ENCODE measurements at places on chromosomes 2 and 18. TPM values are rescaled to one million over a fixed set of nuclear protein-coding genes. Genes with fewer than 3 reads are reported as not detected.

DNA sequence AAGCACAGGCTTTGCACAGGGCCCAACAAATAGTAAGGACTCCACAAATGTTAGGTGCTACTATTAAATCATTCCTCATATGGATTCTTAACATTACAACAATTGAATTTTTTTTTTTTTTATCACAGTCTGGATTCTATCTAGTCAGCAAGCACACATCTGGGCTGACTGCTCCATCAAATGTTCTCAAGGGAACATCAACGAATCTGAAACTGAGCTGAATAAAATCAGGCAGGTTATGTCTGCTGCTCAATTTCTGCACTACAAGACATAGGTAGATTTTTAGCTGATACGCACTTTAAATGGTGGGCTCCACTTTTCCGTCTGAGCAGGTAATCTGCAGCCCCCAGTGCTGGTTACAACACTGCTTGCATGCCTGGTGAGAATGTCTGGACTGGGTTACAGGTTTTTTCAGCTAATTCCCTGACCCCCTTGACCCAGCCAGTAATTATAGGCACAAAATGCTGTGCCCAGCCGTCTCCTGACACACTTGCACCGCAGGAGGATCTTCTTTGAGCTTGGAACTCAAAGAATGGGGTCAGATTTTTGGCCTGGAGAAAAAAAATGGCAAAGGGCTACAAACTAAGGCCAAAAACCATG is 44.6 kb downstream of the ADD2 start:
- no peak for DNase-seq

DNA sequence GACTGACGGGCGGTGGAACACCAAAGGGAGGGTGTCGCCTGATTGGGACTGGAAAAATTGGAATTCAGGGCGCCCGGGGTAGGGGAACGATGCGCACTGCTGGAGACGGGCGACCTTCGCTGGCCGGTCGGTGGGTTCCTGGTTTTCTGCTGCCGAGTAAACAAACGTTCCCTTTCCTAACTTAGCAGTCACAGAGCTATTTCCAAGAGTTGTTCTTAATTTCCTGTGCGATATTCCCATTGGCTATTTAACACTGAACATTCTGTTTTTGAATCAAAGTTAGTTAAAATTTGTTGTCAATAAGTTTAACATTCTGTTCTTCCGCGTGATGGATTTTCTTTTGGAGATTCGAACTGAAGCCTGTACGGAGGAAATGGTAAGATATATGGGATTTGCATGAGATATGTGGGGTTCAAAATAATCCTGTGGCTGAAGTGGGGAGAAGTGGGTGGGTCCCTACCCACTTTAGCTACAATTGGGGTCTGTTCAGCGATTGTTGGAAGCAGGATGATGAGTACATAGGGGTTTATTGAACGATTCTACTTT is 862 bp downstream of the C18orf54 start:
- no peak for DNase-seq

- no peak for DNase-seq
These were observed 105.7 kb upstream of the ZEB2 start for GRCh38 chr2:144625626-144626025.

DNA sequence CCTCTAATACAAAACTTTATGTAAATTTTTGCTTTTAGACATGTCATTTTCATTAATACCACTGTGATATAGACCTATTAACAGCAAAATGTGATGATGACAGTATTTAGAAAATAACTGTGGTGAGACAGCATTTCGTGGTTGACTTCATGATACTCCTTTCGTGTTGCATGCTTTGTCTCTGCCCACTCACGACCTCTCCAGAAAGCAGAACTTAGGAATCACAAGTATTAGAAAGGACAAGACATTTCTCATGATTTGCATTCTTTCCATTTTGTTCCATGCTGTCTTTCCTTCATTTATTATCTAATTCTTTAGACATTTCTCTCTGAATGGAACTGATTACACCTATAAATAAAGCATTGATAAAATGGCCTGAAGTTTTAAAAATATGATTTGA is 85.2 kb upstream of the POU3F3 start:
- DNase-seq: no peak

Gene CCDC150
- 3.0 TPM for polyA plus RNA-seq

DNA sequence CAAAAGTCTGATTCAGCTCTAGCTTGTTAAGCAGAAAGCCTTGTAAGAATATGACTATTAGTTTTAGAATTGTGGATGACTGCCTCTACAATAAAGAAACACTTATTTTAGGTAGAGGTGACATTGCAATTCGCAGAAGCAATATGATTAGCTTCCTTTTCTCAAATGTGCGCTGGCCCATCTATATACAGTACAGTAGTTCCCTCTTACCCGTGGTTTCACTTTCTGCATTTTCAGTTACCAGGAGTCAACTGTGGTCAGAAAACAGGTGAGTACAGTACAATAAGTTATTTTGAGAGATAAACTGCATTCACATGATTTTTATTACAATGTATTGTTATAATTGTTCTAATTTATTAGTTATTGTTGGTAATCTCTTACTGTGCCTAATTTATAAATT is 405.1 kb downstream of the GPD2 start:
- DNase-seq: no peak

DNA sequence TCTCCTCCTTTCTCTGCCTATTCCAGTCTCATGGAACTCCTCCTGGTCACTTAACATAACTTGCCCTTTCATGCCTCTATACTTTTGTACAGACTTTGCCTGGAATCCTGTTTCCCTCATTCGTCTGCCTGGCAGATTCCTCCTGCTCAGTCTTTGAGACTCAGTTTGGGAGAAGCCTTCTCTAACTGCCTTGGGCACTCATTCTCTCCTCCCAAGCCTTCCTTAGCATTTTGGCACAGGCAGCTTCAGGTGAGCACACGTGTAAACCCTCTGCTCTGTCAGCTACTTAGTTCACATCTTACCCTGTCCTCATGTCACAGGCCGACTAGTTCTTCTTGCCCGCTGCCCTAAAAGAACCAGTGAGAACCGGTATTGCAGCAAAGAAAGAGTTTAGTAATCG is 6.0 kb upstream of the FAM98A start:
- DNase-seq: no peak

DNA sequence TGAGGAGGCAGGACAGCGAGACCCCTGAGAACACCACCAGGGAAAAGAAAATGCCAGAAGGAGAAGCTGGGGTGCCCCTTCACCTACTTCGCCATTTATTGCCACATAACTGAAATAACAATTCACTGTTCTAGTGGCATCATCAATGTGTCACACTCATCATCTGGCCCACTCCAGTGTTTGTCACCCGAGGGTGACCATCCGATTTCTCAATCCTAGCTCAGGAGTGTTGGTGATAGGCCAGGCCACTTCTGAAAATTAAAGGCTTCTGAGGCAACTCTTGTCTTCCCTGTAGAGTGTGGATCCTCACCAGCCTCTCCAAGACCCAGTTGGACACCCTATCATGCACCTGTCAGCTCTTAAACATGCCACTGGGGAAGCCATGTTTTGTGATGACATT is 62.9 kb upstream of the BZW1 start:
- DNase-seq: no peak

Gene EML6
- polyA plus RNA-seq: 3.4 TPM

GRCh38 chr2:102271844-102272243 is 39.5 kb upstream of the IL1RL1 start:
- DNase-seq: no peak

GRCh38 chr2:66202586-66202985 is 232.3 kb upstream of the MEIS1 start:
- DNase-seq: no peak

- no peak for DNase-seq
These were observed 74.7 kb downstream of the HNRNPLL start for GRCh38 chr2:38528008-38528442.

DNA sequence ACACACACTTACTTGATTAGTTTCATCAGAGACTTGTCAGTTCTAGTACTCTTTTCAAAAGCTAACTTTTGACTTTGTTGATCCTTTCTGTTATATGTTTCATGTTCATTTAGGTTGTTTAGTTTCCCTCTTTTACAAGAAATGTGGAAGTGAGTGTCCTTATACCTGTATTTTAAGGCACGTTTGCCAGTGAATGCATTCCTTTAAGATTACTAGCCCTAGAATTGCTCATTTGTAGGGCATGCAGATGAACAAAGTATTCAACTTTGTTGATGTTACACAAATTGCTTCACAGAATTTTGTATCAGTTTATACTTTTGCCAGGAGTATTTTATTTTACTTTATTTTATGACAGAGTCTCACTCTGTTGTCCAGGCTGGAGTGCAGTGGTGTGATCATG is 6.3 kb downstream of the IL1RL2 start:
- DNase-seq: no peak

Gene C1QL2
- 0.89 TPM for polyA plus RNA-seq

GRCh38 chr2:207833251-207833751 is 63.6 kb upstream of the FZD5 start:
- no peak for DNase-seq

Gene GALNT13
- 0.05 TPM for polyA plus RNA-seq

Gene TUBA4B
- 0.23 TPM for polyA plus RNA-seq

DNA sequence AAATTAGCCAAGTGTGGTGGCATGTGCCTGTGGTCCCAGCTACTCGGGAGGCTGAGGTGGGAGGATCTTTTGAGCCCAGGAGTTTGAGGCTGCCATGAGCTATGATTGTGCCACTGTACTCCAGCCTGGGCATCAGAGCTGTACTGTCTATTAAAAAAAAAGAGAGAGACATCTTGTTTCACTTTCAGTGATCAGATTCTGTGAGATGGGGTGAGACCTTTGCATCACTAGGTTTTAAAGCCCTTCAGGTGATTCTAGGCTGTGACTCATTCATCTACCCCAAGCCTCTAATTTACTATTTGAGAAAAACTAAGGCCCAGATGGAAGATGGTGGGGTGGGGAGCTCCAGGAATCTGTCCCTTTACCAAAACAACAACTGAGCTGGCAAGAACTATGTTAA is 7.1 kb downstream of the C2orf92 start:
- DNase-seq: no peak

DNA sequence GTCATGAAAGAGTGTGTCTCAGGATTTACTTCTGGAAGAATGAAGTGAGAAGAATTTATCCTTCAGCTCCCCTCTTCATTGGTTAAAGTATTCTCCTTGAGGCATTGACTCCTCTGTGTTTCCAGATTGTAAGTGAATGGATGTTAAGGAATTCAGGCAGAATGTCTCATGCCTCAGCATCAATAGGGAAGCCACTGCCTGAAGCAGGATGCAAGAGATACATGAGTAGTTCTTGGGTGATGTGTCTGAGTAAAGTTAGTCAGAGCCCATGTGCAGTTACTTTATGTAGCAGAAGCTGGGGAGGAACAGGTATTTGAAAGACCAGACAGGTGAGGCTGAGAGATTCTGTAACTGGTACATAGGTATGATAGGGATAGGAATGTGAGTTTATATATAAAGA is 34.0 kb upstream of the TMEFF2 start:
- no peak for DNase-seq

DNA sequence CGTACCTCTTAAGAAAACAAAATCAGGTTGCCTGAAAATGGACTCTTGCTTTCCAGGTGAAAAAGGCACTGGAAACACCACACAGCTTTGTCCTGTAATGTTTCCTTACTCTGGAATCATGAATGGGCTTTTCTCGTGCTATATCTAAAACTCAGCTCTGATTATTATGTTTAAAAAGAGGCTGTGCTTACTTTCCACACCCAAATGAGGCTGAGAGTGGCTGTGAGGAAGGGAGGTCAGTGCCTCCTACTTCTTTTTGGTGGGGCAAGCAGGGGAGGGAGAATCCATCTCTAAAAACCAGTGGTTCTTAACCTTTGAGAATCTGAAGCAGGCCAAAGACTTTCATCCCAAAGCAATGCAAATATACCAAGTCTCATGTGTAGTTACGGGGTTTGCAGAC is 148.6 kb downstream of the FAM210A start:
- DNase-seq: no peak

- DNase-seq: no peak
These were observed 440.7 kb downstream of the RND3 start for GRCh38 chr2:150046810-150047209.

Gene ASB18
- polyA plus RNA-seq: under 0.01 TPM

Gene KCNF1
- polyA plus RNA-seq: 0.52 TPM

DNA sequence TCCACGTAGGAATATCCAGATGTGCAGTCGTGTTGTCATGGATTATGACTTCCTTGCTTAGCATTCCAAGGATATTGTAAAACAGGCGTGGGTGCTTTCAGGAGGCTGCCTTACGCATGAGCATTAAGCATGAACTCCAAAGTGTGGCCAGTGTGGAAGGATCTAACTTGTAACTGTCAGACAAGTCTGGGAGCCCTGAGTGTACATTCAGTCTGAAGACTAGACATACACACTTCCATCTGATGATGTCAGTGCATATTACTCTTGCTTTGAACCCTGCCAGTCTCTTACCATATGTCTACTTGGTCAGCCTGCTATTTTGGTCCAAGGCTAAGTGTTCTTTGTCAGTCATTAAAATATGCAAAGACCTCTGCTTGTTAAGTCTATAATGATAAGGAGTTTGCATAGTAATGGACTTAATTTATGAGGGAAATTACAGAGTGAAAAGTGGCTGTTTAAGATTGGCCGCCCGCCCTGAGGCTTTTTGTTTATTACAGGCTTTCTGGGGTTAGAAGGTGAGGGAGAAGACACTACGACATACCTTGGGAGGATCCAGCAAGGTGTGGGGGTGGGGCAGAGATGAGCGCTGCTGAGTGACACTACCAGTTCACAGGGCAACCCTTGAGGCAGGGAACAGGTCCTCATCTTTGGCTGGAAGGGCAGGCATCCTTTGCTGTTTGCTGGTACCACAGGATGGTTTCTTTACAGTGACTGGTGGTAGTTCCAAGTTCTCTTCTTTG is 48.3 kb downstream of the CABLES1 start:
- DNase-seq: no peak

Gene RSAD2
- 8.2 TPM for polyA plus RNA-seq

GRCh38 chr2:172299741-172300140 is 127.6 kb upstream of the ITGA6 start:
- no peak for DNase-seq

DNA sequence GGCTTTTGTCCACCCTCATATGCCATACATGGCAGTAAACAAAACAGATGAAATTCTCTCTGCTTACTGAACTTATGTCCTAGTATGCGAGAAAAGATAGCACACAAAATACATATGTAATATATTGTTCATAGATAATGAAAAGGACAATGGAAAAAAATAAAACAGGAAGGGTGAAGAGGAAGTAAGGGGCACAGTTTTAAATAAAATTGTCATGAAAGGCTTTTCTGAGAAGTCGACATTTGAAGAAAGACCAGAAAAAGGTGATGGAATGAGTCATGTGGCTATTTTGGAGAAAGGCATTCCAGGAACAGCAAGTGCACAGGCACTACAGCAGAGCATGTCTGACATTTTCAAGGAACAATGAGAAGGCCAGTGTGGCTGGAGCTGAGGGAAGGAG is 56.4 kb downstream of the KCNH7 start:
- DNase-seq: no peak

GRCh38 chr2:105517814-105518705 is 119.2 kb upstream of the FHL2 start:
- DNase-seq: no peak

- peak; percentile 62 for DNase-seq
These were observed 206.2 kb downstream of the ARL4C start for GRCh38 chr2:234290671-234291070.

GRCh38 chr18:32443706-32444215 is 26.9 kb downstream of the GAREM1 start:
- DNase-seq: no peak
